ENCODE measurements at places on chromosomes 1 and 21.

DNA sequence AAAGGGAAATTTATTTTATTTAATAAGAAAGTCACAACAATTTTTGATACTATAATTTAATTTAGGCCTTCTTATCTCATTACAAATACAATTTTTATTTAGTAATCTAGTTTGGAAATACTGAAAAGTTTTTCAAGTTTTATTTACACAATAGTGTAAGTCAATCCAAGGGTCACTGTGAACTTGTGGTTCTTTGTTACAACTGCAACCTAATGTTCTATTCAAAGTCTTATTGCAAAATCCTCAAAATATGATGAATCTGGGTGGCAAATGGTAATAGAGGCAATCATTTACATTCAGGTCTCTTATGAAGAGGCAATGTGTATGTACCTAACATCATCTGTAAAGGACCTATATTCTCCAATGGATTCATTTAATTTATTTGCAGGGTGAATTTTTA, 421.2 kb downstream of the DPYD start:
- no peak for DNase-seq
- no peak overlapping the region for H3K4me3 ChIP-seq
- H3K27ac ChIP-seq, result no peak overlapping the region
- peaks cover 4% of the 10 kb centered on the region for H3K36me3 ChIP-seq
- peaks cover 1% of the 10 kb centered on the region for H3K27me3 ChIP-seq

DNA sequence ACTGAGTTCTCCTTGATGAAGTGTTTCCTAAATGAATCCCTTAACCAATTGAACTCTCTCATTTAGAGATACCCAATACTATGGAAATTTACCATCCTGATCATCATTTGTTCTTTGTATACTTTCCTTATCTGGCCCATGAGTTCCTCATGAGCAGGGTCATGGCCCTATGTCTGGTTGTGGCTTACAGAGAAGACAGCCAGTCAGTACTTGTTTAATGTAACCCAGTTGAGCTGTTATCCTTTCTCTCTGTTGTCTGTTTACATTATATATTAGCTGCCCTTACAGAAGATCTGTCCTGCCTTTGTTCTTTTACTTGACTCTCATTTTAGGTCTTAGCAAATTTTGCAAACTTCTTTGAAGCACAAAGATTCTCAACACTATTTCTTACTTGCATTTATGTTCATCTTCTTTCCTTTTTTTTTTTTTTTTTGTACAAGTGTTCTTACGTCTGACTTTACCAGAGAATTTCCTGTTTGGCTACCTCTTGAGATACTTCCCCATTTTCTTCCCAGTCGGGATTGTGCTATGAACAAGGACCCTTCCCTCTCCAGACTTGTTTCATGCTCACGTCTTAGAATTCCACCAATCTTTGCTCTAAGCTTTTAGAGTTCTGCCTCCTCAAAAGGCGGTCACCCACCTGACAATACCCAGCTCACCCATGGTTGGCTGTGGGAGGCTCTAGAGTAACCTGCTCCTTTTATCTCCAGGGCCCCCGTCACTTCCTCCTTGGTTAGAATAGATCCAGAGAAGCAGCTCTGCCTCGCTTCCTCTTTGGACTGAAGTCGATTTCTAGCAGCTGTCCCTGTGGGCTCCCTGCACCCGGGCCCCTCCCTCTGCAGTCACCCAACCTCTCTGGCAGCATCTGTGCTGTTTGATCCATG, 53.6 kb upstream of the RUNX1 start:
- no peaks in the 10 kb centered on the region for H3K27me3 ChIP-seq
- H3K4me1 ChIP-seq, result no peaks in the 10 kb centered on the region
- no peaks in the 10 kb centered on the region for H3K36me3 ChIP-seq
- H3K4me3 ChIP-seq, result no peak overlapping the region
- no peak overlapping the region for H3K27ac ChIP-seq
- peak; percentile 3 for DNase-seq

- no peaks in the 10 kb centered on the region for H3K27me3 ChIP-seq
- H3K27ac ChIP-seq, result no peak overlapping the region
- H3K36me3 ChIP-seq, result no peaks in the 10 kb centered on the region
- H3K4me1 ChIP-seq, result no peaks in the 10 kb centered on the region
These were observed 162.0 kb upstream of the ZP4 start for GRCh38 chr1:238052496-238053266.

- no peak for DNase-seq
- peaks cover 13% of the 10 kb centered on the region for H3K27me3 ChIP-seq
- no peak overlapping the region for H3K27ac ChIP-seq
- H3K4me1 ChIP-seq, result peaks cover 12% of the 10 kb centered on the region
- no peaks in the 10 kb centered on the region for H3K36me3 ChIP-seq
These were observed 4.5 kb downstream of the ADPRS start for GRCh38 chr1:36093226-36093625.

GRCh38 chr21:31766899-31767298, 35.0 kb upstream of the SCAF4 start:
- H3K4me1 ChIP-seq, result no peaks in the 10 kb centered on the region
- H3K4me3 ChIP-seq, result no peak overlapping the region
- H3K36me3 ChIP-seq, result no peaks in the 10 kb centered on the region
- H3K27ac ChIP-seq, result no peak overlapping the region
- no peak for DNase-seq

DNA sequence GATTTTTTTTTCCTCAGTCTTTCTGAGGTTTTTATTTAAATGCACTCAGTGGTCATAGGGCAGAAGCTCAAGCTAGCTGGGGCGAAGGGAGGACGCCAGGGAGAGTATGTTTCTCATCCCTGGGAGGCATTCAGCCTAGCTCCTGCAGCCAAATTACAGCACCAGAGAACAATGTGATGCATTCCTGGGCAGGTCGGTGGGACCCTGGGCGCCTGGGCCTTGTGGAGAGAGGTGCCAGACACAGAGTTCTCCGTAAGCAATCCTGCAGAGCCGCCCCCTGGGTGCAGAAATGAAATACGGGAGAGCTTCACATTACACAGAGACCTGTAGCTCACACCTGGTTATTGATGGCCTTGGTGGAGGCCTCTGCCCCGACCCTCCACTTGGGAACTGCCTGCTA, 15.5 kb downstream of the WNT2B start:
- no peaks in the 10 kb centered on the region for H3K4me1 ChIP-seq
- H3K27me3 ChIP-seq, result peaks cover 5% of the 10 kb centered on the region
- peaks cover 21% of the 10 kb centered on the region for H3K36me3 ChIP-seq
- no peak overlapping the region for H3K27ac ChIP-seq
- H3K4me3 ChIP-seq, result no peak overlapping the region
- no peak for DNase-seq

DNA sequence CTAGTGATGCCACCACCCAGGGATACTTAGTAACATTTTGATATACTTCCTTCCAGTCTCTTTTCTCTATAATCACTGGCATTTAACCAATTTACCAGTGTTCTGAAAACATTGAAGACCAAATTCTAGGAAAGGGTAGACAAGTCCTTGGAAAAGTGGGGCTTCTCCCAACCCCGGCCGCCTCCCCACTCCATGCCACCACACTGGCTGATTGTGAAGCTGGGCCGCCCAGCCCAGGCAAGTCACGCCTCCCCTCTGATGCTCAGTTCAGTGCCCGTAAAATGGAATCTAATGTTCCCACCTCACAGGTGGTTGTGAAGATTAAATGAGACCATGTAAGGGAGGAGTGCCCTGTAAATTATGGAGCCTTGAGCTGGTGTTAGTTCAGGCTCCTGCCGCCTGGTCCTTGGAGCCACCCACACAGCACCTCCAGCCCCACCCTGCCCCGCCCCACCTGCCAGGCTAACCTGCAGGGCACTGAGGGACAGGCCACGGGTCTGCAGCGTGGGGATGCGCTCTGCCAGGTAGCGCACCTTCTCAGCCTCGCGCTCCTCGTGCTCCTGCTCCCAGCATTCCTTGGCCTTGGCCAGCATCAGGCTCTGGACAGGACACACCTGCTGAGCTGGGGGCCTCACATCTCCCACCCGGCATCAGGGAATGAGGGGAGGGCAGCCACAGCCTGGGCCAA, 7.3 kb downstream of the TNNI1 start:
- no peaks in the 10 kb centered on the region for H3K36me3 ChIP-seq
- no peak overlapping the region for H3K27ac ChIP-seq
- no peaks in the 10 kb centered on the region for H3K27me3 ChIP-seq
- no peak overlapping the region for H3K4me3 ChIP-seq
- no peak for DNase-seq
- no peaks in the 10 kb centered on the region for H3K4me1 ChIP-seq

DNA sequence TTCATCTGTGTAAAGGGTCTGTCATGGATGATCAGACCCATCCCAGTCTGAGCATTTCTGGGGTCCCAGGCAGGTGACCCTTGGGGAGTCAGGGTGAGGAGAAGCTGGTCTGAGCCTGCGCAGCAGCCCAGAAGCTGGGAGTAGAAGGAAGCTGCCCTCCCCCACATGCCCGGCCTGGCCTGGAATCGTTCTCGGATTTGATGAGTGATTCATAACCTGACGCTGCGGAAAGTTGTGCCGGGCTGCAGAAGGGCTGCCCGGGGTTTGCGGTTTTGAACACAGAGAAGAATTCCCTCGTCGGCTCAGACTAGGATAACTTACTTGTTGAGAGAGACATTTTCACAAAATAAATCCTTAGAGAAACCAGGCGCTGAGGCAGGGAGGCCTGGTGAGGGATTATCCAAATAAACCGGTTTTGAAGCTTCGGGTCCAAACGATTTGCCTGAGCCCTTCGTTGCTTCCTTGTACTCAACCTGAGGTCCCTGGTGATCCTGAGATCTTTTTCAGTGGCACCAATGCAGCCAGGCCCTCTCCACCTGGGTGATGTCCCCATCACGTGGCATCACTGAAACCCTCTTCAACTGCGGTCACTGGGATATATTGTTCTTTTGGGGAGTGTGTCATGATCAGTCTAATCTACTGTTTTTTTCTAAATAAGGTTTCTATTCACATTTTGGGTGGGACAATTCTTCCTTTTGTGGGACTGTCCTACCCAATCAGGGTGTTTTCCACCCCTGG, 29.2 kb downstream of the EPHB2 start:
- H3K27me3 ChIP-seq, result peaks cover 6% of the 10 kb centered on the region
- H3K4me3 ChIP-seq, result no peak overlapping the region
- no peaks in the 10 kb centered on the region for H3K36me3 ChIP-seq

DNA sequence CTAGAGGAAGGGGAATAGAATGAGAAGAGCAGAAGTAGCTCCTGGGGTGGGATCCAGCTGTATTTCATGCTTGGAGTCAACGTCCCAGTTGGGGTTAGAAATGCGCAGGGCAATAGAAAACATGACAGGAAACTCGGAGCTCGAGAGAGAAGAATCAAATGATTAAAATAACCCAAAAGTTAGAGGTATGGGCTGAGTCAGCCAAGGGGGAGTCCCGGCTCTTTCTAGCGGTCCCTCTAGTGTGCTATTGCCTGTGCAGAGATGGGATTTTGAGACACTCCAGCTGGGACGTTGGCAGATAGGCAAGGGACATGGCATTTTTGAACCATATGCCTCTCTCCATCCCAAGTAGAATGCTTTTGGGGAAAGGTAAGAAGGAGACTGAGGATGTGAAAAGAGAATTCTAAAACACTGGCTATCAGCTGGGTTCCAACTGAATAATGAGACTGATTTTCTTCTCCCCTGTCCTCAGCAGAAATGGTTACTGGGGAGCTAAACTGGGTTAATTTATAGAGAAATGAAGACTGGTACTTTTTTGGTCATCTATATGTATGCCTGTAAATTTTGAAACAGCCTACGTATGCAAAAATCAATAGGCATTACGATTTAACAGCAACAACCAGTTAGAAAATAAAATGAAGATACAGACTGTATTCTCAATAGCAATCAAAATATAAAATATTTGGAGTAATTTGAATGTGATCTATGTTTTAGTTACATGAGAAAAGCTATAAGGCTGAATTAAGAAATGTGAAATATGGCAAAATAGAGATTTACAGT, 7.0 kb upstream of the VPS26C start:
- peaks cover 3% of the 10 kb centered on the region for H3K36me3 ChIP-seq
- H3K27ac ChIP-seq, result no peak overlapping the region
- H3K4me1 ChIP-seq, result peaks cover 11% of the 10 kb centered on the region
- H3K4me3 ChIP-seq, result no peak overlapping the region
- no peak for DNase-seq

DNA sequence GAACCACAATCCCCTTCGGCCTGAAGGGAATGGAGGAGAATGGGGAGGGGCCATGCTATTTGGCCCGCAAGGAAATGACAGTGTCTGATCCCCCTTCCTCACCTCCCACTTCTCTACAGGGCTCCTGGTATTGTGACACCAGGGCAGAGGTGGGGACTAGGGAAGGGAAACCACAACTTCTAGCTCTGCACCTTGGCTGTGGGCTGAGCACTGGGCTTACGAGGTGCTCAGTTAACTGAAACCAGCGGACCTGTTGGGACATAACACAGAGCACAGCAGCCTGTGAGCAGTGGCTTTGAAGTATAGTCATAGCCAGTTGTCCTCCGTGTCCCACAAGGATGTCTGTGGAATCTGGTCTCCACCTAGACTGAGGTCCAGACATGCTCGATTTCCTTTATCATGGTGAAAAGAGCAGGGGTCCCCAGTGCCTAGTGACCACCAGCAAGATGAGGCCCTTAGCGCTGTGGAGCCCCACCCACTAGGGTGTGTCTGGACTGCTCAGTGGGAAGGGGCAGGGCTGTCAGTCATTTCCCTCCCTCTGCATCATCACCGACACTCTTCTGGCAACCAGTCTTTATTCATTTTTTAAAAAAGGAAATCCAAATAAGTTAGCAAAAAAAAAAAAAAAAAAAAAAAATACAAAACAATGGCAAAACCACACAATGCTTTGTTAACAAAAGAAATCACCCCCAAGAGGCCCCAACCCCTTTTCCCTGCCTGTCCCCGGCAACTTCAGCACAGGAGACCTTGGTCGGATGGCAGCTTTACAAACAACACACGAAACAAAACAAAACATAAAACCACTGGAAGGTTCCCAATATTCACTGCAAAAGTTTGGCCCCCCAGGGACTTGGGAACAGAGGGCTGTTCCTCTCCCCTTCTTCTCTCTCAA, 3.0 kb downstream of the MYOG start:
- no peaks in the 10 kb centered on the region for H3K4me1 ChIP-seq
- H3K27me3 ChIP-seq, result peaks cover 6% of the 10 kb centered on the region
- no peak overlapping the region for H3K4me3 ChIP-seq
- H3K36me3 ChIP-seq, result no peaks in the 10 kb centered on the region

DNA sequence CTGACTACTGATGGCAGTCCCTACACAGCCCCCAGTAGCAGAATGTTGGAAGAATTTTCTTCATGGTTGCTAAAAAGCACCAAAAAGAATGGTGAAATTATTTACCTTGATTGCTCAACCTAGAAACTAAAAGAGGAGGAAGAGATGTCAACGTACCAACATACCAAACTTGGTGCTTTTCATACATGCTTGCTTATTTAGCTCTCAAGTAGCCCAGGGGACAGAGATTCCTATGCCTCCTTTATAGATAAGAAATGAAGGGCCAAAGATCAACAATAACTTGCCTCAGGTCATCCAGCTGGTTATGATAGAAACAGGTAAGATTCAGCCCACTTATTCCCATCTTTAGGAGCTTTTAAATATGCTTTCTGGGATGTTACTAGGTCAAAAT, 170.6 kb downstream of the PIGK start:
- H3K27ac ChIP-seq, result no peak overlapping the region
- DNase-seq, result no peak
- no peaks in the 10 kb centered on the region for H3K27me3 ChIP-seq
- no peaks in the 10 kb centered on the region for H3K36me3 ChIP-seq
